Cardiac septum (tissue), 1 donor: ENCODE measurements at places on chromosomes 1 and 21.

- DNase-seq, result no peak
Observed at GRCh38 chr1:173663159-173663558, 6.5 kb downstream of the ANKRD45 start.

DNA sequence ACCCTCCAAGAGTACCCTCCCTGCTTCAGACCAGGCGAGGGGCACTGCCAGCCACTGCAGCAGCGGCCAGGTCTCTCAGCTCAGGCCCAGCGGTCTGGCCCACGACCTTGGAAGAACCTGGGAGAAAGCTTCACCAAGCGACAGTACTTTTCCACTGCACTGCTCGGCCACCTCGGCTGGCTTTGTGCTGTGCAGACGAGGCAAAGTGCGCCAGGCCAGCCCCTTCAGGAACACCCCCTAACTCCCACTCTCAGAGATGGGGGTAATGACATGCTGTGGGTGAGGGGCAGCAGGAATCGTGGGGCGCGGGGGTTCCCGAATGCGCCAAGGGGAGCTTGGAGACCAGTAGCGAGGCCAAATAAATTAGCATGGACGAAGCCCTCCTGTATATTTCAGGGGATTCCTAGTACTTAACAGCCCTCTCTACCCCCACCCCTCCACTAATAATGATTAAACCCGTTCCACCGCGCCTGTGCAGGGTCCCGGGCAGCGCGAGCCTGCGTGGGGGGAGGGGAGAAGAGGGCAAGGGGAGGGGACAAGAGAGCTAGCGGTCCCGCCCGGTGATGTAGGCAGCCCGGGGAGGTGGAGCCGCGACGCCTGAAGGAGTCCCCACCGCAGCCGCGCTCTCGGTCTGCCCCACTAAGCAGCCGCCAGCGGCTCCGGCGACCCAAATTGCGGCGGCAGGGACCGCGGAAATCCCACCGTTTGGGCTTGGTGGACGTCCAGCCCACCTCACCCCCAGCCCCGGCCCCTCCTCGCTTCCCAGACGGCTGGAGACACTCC is at the start of gene FAM43B:
TSS of gene FAM43B (plus strand) at position 629 of the 783 bp plus-strand sequence. CDS start 401 bp downstream, outside the sequence.
- peak; percentile 86 for DNase-seq

- no peak for DNase-seq
Observed at GRCh38 chr1:7632681-7633080, 138.4 kb upstream of the VAMP3 start.

GRCh38 chr1:237025358-237026074 is 16.5 kb upstream of the RYR2 start:
- no peak for DNase-seq

DNA sequence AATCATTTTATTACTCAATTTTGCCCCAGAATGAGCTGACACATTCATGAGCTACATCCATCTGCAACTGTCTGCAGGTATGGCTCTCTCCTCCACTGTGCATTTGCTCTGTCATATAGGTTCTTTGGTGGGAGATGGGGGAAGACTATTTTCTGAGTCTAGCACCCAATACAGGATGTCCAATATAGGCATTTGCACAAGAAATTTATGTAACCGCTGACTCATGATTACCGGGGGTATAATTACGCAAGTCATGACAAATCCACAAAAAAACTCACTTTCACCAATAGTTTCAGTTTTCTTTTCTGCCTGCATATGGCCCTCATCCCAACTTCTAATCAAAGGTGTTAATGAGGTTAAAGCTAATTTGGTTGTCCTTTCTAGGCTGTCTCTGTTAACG is 17.5 kb upstream of the VSIG8 start:
- DNase-seq, result no peak

GRCh38 chr1:17463991-17464390 is 24.5 kb upstream of the RCC2 start:
- no peak for DNase-seq

- DNase-seq, result no peak
Observed at GRCh38 chr1:51268634-51269033, 32.6 kb downstream of the RNF11 start.

DNA sequence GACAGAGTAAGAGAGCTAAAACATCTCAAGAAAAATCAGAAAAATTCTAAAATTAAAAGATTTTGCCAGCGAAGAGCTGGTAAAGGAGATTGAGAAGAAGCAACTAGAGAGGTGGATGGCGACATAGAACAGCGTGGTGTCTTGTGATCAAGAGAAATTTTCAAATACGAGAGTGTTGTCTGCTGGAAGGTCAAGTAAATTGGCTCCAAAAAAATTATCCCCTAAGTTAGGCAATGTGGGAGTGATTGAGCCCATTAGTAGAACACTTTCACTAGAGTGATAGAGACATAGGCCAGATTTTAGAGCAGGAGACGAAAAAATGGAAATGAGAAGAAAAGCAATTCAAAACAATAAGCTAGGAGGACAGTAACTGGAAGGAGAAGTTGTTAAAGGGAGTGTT is 94.3 kb upstream of the MPC2 start:
- DNase-seq, result no peak

DNA sequence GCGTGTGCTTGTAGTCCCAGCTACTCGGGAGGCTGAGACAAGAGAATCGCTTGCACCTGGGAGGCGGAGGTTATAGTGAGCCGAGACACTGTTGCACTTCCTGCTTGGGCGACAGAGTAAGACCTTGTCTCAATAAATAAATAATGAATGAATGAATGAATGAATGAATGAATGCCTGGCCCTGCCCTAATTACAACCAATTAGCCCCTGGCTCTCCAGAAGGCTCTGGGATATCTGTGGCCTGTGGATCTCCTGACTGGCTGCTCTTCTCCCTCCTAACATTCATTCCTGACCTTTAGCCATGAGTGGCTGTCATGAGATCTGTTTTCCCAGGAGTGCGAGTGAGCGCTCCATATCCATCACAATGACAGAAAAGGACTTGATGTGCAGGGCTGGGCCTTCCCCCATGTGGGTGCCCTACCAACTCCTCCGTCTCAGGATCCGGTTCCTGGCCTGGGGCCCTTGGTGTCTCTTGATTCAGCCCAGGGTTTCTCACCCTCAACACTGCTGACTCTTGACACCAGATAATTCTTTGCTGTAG is 243.6 kb upstream of the TMEM51 start:
- no peak for DNase-seq

GRCh38 chr1:167442854-167443565 is 75.3 kb downstream of the CD247 start:
- DNase-seq, result no peak

DNA sequence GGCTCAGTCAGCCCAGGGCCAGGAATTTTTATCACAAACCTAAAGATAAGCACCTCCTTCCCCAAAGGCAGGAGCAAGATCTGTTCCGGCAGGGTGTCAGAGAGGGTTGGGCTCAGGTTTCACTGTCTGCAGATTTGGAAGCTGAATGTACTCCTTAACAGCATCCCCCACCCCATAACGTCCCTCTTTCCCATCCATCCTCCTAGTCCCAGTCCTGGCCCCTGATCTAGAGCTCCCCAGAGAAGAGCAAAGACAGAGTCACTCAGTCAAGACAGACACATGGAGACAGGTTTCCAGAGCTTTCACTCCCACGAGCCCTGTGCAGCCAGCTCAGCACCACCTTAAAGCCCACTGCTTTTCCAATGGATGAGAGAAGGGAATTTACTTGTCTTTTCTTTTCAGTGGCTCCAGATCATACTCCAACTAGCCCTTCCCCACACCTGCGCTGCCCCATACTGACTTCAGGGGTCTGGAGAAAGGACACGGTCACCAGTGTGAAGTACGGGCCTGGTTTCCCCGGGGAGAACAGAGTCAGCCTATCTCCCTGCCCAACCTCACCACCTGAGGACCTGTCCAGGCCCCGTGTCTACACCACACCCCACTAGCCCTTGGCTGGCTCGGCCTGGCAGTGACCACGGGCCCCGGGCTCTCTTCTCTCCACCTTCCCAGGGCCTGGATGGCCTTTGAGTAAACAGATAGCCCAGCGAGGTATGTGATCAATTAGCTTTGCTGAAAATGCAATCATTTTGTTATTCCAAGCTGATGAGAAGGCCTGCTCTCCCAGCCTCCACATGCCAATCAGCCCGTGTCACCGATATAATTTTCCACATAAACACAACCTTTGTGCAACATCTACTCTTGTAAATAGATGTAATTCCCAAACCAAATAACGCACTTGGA is 249.1 kb downstream of the FOXD2 start:
- DNase-seq, result peak; percentile 64

GRCh38 chr1:226475142-226475511 is 67.2 kb upstream of the PARP1 start:
- no peak for DNase-seq

DNA sequence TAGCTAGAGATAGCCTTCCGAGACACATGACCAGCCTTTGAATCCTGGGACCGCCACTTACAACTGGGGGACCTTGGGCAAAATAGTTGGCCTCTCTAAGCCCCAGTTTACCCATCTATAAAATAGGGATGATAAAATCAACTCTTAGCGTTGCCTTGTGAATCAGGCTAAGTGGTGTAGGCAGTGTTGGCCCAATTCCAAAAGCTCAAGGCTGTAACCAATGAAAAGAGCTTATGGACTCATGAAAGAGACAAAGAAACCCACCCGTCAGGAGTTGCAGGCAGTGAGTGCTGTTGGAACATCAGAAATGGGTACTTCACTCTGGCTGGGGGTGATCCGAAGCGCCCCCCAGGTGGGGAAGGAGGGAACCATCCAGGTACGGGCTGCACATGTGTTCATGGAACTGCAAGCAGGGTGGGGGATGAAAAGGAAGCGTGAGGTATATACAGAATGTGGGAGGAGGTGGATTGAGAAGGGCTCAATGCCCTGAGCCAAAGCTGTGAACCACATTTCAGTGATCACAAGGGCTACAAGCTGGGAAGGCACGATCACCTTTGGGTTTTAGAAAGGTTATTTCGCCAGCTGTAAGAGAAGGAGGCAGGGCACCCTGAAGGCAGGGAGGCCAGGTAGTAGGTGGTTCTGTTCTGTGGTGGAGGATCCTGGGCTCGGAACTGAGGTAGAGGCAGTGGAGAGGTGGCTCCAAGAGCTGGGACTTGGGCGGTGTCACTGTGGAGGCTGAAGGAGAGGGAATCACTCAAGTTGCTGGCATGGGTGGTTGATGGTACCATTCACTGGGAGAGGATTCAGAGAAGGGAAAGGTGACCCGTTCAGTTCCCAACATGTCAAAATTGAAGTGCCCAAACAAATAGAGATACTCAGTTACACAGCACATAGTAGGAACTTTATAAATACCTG is 11.4 kb upstream of the KIAA1614 start:
- DNase-seq, result no peak

- DNase-seq, result no peak
Observed at GRCh38 chr1:205942631-205943159, 561 bp downstream of the SLC26A9 start.

GRCh38 chr1:110242731-110243130 is 32.6 kb downstream of the KCNC4 start:
- DNase-seq, result no peak

DNA sequence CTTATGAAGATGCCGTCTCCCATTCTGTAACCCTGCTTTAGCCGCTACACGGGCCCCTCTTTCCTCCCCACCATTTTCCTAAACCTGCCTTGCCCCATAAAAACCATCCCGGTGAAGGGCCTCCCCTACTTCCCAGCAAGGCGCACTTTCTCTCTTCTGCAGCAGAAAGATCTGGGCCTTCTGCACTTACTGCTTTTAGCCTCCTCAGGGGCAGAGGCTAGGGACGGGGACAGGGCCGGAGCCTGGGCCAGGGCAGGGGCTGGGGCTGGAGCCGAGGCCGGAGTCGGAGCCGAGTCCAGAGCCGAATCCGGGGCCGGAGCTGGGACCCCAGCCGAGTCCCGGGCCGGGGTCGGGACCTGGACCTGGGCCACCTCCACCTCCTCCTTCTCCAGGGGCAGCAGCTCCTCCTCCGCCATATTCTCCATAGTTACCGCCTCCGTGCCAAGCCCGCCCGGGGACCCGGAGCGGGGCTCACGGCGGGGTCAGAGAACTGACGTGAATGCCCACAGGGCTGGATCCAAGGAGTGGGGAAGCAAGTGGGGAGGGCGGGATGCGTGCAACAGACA is 382 bp downstream of the TRMT1L start:
- no peak for DNase-seq

GRCh38 chr1:37040261-37040660 is 5.9 kb upstream of the GRIK3 start:
- no peak for DNase-seq

- no peak for DNase-seq
Observed at GRCh38 chr1:92219028-92219427, 1.3 kb downstream of the C1orf146 start.

- DNase-seq, result no peak
Observed at GRCh38 chr1:197073978-197074377, 6.9 kb upstream of the F13B start.

- no peak for DNase-seq
Observed at GRCh38 chr1:94670273-94670672, 128.7 kb upstream of the F3 start.

GRCh38 chr1:38403667-38404066 is 357.1 kb upstream of the POU3F1 start:
- no peak for DNase-seq

GRCh38 chr1:99749504-99750347 is 16.7 kb downstream of the FRRS1 start:
- no peak for DNase-seq

DNA sequence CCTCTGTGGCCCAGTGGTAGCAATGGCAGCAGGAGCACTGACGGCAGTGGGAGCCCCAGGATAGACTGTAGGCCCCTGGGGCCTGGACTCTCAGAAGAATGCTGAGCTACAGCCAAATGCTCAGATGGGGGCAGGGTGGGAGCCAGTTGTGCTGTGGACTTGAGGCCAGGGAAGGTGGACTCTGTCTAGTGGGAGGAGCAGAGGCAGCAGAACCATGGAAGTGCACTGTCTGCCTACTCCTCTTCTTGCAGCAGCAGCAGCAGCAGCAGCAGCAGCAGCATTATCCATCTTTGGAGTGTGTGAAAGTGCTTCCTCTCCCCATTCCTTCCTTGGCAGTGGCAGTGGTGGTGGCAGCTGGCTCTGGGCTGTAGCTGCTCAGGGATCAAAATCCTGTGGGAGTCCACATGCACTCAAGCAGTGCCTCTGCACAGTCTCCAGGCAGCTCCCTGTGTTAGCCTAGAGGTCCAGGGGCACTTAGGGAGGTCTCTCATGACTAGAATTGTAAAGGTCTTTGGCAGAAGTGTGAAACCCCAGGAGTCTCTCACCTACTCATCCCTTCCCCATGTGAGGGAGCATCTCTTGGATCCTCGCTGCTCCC is 917.9 kb upstream of the B3GALT2 start:
- DNase-seq, result no peak

DNA sequence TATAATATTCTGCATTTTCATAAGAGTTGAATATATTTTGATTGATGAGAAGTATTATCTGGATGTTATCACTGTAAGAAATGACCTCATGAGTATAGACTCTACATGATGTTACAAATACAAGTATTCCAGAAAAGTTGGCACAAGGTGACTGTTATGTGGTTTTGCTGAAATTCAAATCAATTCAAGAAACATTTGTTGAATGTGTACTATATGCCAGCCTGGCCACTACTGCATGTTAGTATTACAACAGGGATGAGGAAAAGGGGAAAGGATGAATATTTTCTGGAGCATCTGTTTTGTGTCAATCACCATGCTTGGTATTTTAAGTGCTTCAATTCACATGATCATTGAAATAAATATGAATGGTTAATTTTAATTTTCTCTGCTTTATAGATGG is 250.9 kb upstream of the PBX1 start:
- DNase-seq, result no peak

- no peak for DNase-seq
Observed at GRCh38 chr1:213464786-213465460, 413.9 kb downstream of the RPS6KC1 start.

GRCh38 chr1:232493869-232494268 is 136.1 kb downstream of the SIPA1L2 start:
- no peak for DNase-seq
